ENCODE measurements at places on chromosomes 12 and 14.
A peak's percentile ranks its signal among the peaks of the same experiment; 100 is the strongest.

- DNase-seq = peak; percentile 94
These were observed 235 bp downstream of the RAB2B start for GRCh38 chr14:21476523-21476924.

DNA sequence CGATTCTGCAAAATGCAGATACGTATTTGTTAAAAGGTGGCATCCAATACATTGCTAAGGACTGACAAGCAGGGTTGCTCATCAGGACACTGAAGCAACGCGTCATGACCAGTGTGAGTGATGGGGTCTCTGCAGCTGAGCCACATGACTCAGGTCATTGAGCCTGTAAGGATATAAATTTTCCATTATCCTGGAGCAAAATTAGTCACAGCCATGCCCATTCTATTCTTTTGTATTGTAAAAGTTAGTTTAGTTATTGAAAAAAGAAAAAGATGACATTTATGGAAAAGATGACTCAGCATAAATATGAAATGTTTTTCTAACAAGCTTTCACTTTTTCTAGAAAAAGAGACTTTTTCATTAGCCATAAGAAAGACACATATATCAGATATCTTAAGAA is 268.0 kb upstream of the TMEM132C start:
- no peak for DNase-seq

DNA sequence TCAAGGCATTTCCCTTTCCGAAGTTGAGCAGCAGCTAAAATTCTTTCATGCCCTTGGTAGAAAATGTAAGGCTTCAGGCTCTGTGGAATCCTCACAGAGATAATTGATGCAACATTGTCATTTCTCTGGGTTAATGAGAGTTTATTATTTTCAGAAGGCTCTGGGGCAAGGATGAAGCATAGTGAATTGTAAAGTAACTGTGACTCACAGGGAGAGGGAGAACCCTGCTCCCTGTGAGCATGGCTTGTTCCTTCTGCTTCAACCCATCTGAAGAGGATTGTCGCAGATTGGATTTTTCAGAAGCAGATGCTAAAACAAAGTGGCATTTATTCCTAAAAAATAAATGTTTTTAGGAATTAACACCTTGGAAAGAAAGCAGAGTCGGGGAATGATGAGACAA is 41.2 kb downstream of the APOBEC1 start:
- no peak for DNase-seq

DNA sequence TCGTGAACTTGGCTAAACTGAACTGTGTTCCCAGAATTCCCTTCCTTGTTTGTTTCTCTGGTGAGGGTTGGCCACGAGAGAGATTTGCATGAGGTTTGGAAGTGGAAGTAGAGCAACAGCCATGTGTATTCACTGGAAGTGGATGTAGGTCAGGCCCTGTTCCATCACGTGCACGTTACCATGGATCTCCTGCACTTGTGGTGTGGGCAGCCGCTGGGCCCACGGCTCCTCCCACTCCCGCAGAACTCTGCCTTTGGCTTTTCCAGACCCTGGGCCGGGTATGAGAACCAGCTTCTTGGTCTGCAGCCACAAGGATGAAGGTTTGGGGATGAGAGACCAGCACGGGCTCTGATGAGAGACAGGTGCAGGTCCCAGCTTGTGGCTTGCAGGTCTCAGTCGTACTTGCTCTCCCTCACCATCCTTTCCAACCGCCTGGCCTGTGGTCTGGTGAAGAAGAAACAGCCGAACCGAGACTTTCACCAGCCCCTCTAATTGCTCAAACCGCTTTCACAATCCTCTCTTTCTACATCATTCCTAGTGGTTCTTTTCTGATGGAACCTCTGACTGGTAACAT is 94.9 kb downstream of the DUSP16 start:
- DNase-seq = peak; percentile 85

DNA sequence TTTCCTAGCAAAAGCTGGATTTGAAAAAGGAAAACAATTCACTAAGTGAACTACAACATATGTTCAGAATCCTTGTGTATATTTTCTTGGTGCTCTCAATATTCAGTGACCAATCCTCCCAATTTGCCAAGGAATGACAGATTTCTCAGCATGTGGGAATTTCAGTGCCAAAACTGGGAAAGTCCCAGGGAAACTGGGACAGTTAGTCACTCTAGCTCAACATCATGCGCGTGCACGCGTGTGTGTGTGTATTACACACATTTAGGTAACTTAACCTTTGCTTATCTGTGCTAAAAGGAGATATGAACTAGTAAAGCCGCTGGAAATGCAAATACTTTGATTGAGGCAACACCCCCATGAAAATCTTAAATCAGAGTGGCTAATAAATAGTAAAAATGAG is 26.1 kb upstream of the SLC6A13 start:
- no peak for DNase-seq

GRCh38 chr12:133181238-133181959 is at the start of gene ZNF268:
TSS of gene ZNF268 (plus strand) at chr12:133181495. CDS start at chr12:133181998, 503 bp downstream.
- DNase-seq = peak; percentile 95

GRCh38 chr12:24530689-24531088 is 418.2 kb downstream of the BCAT1 start:
- DNase-seq = no peak

DNA sequence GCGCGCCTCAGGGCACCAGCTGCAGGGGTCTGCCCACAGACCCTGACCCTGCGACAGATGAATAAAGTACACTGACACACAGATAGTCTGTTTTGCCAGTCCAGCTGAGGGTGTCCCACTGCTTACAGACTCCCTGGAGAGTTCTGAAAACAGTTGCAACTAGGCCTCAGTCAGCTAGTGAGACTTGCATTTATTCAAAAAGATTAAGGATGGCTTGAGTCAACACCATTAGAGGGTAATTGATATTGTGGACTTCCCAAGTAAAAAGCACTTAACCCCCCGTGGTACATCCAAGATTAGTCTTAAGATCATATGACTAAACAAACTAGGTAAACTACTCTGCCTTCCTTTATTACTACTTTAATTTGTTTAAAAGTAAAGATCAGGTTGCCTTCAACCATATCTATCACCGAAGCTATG is 11.1 kb upstream of the PSEN1 start:
- DNase-seq = no peak

DNA sequence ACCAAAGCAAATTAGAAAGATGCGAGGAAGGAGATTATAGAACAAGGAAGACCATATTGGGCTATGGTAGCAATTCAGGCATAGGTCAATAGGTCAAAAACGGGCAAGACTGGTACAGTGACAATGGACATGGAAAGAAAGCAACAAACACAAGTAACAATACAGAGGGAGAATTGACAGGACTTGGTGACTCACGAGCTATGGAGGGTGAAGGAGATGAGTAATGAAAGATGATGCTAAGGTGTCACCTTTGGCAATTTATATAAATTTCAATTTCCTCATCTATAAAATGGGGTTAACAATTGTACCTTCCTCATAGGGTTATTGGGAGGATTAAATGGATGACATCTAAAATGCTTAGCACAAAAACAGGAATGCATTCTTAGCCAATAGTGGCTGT is 15.1 kb upstream of the DUSP16 start:
- DNase-seq = no peak

- no peak for DNase-seq
These were observed 254.9 kb downstream of the LRIG3 start for GRCh38 chr12:58665375-58665774.

- no peak for DNase-seq
These were observed 58.8 kb upstream of the FOXG1 start for GRCh38 chr14:28707814-28708213.

- DNase-seq = no peak
These were observed 811.4 kb upstream of the TMEM132C start for GRCh38 chr12:127455347-127456265.

DNA sequence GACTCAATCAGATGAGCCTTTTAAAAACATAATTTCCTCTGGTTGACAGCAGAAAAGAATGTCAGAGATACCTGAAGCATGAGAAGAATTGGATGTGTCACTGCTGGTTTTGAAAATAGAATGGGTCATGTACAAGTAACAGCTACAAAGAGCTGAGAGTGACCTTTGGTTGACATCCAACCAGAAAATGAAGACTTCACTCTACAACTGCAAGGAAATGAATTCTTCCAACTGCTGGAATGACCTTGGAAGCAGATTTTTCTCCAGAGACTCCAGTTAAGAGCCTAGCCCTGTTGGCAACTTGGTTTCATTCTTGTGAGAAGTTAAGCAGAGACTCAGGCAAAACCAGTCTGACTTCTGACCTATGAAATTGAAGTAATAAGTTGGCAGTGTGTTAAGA is 505.9 kb downstream of the SLC16A7 start:
- no peak for DNase-seq

GRCh38 chr12:121464331-121464730 is 64.4 kb downstream of the RNF34 start:
- DNase-seq = no peak

DNA sequence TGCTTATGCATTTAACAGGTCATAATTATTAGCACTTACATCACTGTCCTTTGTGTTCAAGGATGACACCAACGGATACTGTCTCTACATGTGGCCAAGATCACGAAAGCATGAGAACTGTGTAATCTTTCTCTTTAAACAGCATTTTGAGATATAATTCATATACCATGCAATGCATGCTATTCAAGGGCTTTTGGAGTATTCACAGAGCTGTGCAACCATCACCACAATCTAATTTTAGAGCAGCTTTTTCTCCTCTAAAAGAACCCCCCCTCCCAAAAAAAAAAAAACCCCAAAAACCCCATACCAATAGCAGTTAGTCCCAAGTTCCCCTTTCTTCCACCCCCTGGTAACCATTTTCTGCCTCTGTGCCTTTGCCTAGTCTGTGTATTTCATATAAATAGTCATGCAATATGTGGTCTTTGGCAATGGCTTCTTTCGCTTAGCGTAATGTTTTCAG is 60.6 kb downstream of the SPRING1 start:
- no peak for DNase-seq

- no peak for DNase-seq
These were observed 135.0 kb upstream of the AMIGO2 start for GRCh38 chr12:47214771-47215170.

DNA sequence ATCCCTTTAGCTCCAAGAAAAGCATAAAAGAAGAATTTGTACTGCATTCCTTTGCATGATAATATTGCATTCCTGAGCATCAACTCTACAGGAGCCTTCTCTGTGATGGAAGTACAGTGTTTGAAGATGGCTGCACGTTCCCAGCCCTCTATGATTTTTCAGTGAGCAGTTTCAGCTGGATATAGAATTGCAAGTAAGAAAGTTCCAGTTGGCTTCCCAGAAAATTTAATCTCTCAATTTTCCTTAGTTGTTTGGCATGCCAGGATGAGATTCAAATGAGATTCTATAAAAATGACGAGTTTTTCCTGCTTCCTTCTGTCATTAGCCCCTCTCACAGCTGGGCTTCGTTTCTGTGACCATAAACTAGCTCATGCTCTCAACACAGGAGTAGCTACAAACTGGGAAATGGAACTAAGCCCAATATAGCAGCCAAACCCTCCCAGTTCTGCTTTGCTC is 109.9 kb downstream of the TTC8 start:
- no peak for DNase-seq

DNA sequence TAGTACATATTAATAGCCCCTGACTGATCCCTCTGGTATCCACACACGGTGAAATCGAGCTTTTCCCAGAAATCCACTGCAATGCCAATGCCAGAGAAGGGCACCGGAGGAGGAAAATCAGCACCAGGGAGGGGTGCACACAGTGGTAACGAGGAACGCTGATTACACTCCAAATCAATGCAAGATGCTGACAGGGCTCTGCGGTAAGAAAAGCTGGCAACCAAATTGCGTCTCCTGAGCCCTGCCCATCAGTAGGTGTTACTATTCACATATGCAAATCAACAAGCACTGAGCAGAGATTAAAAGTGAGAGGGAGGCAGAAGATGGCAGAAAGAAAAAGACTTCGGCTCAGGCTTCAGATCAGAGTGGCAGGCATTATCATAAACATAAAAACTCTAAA is 159.1 kb downstream of the RPS29 start:
- DNase-seq = no peak

DNA sequence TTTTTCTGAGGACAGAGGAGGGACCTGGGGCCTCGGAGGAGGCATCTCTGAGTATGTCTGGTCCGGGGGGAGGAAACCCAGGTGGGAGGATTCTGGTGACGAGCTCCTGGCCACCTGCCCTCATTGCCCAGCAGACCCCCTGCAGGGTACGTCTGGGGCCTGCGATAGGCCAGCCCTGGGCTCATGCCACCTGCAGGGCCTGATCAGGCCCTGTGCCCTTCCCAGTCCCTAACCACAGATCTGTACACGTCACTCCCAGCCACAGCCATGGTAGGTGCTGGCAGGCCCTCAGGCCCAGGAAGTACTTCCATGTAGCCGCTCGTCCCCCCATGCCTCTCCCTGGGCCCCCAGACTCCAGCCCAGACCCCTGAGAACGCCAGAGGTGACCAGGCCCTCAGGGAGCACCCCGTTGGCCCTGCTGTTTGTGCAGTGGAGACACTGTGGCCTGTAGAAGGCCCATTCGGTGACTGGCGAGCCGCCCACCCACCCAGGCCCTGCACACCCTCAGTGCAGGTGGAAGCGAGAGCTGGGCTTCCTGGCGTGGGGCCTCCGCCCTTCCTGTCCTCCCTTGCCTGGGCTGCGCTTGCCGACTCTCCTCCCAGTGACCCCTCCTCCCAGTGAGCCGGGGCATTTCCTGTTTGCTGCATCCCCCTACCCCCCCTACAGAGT is 5.7 kb downstream of the INF2 start:
- peak; percentile 72 for DNase-seq

- no peak for DNase-seq
These were observed 6.3 kb downstream of the MGAT4C start for GRCh38 chr12:86249851-86250250.

DNA sequence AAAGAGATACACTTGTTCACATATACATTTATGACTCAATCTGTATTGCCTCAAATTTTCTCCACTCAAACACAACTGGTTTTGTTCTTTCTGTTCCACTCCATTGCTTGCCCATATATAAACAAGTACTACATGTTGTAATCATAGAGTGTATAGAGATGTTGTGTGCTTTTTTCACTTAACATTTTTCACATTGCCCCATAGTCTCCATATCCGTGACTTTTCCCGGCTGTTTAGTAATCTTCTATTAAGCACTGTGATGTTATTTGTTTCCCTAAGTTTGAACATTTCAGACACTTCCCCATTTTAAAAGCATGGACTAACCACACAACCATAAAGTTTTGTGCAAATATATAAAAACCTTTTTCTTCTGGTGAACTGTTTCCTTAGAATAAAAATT is 45.5 kb upstream of the PTPRR start:
- no peak for DNase-seq

- DNase-seq = no peak
These were observed 11.0 kb downstream of the KLHDC1 start for GRCh38 chr14:49703965-49704364.

- no peak for DNase-seq
These were observed 868 bp downstream of the COX8C start for GRCh38 chr14:93347850-93348249.
